ENCODE measurements at places on chromosomes 12 and 14.
A peak's percentile ranks its signal among the peaks of the same experiment; 100 is the strongest.

- no peak for DNase-seq
Measured at GRCh38 chr14:103883263-103883523, 35.8 kb upstream of the PPP1R13B start.

DNA sequence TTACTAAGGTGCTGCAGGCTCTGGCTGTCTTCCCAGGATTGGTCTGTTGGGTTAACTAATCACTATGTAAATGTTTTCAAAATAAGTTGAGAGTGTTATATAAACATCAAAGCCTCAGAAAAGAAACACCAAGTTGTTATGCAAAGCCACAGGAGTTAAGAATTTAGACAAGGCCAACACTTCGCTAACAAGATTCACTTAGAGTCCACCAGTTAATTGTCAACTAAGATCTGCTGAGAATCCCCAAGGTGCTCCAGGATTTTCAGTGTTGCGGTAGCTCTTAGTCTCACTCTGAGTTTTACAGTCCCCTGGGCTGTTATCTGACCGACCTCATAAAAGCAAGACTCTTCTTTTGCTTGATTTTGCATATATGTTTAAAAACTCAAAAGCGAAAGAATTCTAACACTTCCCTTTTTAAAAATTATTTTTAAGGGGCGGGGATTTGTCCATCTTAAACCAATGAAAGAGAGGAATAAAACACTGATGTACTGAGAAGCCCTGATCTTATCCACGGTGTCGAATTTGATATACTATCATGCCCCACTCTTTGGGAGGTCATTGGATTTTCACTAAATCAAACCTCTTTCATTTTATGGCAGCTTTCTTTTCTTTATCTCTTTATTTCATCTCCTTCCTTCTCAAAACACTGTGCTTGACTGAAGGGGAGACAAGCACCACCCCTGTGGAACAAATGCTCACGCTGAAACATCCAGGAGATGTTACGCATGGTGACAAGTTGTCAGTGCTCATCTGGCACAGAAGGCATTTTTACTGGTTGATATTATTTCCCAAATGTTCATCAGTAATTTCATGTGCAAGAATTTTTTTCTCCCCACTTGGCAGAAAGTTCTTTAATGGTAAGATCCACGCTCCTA is 7.0 kb downstream of the NIN start:
- DNase-seq: no peak

- no peak for DNase-seq
Measured at GRCh38 chr12:111664961-111665865, 20.5 kb downstream of the BRAP start.

DNA sequence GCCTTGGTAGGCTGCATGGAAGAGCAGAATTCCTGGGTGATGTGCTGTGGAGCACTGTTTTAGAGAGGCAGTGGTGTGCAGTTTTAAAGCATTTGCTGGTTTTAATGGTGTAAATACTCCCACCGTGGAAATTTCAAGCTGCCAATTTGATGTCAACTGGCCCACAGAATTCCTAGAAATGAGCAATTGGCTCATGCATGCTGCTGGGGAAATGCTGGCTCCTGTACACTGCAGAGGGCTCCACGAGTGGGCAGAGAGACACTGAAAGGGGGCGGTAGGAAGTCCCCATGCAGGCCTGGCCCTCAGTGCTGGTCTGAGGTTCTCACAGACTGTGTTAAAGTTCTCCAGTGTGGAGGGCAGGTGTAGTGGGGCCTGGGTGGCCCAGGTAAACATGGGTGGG is 99.4 kb upstream of the NTF3 start:
- DNase-seq: no peak

GRCh38 chr14:94386085-94387031 is 2.0 kb downstream of the SERPINA1 start:
- DNase-seq: no peak

DNA sequence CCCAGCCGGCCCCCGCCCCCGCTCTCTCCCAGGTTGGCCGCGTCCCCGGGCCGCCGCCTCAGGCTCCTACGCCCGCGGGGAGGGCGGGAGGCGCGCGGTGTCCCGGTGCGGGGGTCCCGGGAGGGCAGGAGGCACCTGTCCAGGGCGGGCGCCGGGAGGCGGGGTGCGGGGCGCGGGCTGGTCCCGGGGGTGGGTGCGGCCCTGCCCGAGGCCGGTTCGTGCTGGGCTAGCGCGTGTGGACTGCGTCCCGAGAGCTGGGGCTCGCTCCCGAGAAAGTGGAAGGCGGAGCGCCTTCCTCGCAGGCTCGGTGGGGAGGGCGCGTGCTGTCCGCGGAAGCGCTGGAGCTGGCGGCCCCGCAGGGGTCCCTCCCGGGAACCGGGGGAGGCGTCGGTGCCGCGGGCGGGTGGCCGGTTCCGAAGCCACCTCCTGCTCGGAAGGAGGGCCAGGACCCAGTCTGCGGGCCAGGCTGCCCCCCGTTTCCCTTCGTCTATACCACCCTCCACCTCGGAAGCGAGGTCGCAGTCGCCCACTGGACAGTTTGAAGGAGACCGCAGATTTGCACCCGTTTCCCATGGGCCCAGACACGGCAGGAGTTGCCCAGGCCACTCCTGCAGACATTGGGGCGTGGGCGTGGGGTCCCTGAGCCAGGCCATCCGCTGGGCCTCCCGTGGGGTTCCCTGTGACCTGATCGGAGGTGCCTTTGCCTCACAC is 636 bp downstream of the ZFYVE21 start:
- no peak for DNase-seq

- no peak for DNase-seq
Measured at GRCh38 chr14:96895658-96896271, 98.6 kb downstream of the VRK1 start.

- no peak for DNase-seq
Measured at GRCh38 chr12:89648211-89648930, 60.3 kb downstream of the ATP2B1 start.

GRCh38 chr14:75984674-75985073 is 889 bp upstream of the IFT43 start:
- no peak for DNase-seq

- peak; percentile 46 for DNase-seq
Measured at GRCh38 chr14:77067632-77068516, 30.2 kb upstream of the CIPC start.

DNA sequence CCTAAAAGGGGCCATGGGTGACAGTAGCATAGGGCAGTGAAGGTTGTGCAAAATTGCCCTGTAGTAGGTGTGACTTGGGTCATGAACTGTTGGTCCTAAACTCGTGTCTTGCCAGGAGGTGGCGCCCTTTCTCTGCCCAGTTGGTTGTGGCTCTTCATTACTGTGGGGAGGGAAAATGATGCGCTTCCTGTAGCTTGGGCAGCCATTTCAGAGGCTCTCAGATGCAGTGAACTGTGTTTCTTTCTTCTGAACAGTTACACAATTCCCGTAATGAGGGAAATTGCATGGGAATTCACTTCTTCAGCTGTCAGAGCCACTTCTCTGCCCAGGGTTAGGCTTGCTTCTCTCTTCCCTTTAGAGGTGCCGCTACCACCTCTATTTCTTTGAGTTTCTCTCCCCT is 148.1 kb upstream of the NRXN3 start:
- no peak for DNase-seq

DNA sequence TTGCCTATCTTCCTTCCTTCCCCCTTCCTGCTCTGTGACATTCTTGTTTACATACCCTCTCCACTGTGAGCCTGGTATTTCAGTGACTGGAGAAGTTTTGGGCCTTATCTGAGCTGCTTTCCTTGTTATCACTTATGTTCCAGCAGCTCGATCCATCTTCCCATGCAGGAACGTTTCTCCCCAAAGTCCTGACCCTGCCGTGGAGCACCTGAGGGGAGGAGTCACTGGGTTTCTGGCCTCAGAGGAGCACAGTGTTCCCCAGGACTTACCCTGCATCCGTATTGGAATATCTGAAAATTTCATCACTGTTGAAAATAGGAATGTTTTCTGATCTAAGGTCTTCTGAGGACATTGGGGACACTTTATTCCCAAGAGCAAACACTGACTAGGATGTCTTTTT is 141.8 kb downstream of the CACNA1C start:
- no peak for DNase-seq

DNA sequence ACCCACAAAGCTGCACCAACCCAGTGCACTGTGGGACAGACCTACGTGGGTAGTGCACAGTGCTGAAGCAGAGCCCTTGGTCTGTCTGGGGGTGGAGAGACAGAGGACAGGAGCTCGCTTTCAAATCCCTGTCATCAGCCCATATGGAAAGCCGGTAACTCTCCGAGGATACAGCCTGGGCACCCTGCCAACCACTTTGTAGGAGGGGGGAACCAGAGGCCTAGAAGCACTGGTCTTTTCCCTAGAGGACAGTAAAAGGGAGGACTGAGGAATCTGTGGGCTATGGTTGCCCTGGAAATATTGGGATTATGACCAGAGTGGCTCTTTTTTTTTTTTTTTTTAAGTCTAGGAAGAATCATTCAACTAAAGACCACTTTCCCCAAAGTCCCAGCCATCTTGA is 74.3 kb downstream of the MAP3K9 start:
- DNase-seq: no peak
